ENCODE measurements at places on chromosomes 6 and 20.

GRCh38 chr6:33424855-33425667, 5.2 kb downstream of the SYNGAP1 start:
- DNase-seq, result no peak

DNA sequence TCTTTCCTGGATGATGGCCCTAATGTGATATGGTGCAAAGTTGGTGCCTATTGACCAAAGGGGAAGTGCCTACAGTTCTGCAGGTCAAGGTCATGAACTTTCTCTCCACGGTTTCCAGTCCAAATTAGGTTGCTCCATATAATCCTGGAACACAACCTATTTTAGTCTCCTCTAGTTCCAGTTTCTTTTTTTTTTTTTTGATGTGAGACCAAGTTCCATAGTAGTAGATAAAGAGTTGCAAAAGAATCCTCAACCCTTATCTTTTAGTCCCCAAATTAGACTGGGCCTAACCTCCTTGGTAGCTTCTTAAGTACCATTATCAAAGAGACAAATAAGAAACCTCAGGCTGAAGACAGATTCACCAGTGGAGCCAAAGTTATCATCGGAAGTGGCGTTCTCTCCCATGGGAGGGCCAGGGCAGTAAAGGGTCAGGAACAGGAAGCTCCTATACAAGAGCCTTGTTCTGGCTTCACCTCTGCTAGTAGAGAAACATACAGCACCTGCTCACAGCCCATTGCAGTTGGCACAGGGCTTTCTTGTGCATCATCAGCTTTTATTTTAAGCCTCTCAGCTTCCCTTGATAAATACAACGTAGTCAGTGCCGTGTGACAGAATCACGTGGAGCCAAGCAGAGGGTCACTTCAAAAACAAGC, 132.2 kb upstream of the RREB1 start:
- DNase-seq, result no peak

- DNase-seq, result peak; percentile 89
These were observed 33.4 kb upstream of the AAR2 start for GRCh38 chr20:36202891-36203338.

DNA sequence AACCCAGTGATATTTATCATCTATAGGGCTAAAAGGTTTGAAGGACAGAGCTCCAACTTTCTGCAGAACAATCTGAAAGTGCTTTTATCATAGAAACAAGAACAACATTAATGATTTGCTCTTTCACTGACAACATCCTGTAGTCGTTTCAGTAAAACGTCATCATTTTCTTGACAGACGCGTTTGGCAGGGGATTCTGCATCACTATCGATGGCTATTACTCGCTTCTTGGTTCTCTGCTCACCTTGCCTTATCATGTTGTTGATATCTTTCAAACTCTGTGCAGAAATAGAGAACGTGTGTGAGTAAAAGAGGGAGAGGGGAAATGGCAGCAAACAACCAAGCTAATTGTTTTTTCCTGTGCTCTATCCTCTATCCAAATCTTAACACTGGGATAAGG, 47.1 kb upstream of the SAMHD1 start:
- DNase-seq, result no peak

DNA sequence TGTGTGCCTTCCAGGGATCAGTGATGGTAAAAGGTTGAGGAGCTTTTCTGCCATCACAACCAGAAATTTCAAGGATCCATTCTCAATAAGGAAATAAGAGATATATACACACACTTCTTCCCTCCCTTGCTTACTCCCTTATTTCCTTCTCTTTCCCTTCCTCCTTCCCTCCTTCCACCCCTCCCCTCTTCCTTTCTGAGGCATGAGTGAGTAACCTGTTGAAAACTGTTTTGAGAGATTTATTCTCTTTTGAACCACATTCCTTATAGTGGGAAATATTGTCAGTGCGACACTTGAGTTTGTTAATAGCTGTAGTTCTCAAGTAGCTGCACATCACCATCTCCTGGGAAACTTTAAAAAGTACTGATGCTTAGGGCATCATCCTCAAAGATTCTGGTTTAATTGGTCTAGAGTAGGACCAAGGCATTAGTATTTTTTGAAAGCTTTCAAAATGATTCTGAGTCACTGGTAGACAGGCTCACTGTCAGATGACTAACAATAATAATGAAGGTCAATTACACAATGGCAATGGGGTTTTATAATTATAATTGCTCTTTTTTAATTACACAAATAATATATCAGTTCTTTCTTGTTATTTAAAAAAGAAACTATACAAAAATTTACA, 109.9 kb downstream of the POPDC3 start:
- no peak for DNase-seq

DNA sequence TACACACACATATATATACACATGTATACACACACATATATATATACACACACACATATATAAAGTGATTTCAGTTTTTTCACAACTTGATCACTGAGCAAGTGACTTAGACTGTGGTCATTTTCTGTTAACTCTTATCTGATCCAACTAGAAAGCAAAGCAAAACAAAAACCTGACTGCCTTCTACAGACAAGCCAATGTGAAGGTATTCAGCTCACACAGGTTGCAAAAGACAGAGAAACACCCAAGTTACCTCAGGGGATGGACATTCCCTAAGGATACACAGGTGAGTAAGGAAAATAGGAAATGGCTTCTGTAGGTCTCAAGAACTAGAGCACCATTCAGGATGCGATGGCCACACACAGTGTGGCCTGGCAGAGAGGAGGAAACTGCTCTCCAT, 58.4 kb upstream of the IER3 start:
- no peak for DNase-seq

GRCh38 chr6:30169658-30170614, 6.6 kb downstream of the TRIM15 start:
- DNase-seq, result no peak

- DNase-seq, result no peak
These were observed 1.2 kb upstream of the ZSCAN31 start for GRCh38 chr6:28337121-28337520.

DNA sequence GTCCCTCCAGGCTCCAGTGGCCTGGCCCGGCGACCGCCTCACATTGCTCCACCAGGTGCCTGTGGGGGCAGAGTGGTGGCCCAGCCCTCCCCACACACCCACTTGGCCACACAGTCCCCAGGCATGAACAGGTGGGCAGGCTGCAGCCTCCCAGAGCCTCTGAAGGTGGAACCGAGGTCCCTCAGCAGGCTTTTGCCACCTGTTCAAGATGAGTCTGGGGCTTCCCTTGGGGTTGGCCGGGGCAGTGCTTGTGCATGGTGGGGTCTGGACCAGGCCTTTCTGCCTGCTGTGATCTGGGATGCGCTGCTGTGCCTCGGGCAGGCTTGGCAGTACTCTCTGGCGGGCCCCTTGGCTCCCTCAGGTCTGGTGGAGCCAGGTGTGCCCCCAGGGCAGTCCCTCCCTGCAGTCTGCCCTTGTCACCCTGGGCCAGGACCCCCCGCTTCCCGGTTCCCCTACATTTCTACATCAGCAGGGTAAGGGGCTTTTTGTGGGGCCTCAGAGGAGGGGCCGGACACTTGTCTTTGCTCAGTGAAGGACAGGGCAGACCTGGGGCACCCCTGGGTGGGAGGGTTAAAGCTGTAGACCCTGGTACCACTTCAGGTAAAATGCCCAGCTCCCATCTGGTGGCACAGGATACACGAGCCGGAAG, 2.7 kb upstream of the COL9A3 start:
- DNase-seq, result no peak

GRCh38 chr6:38646166-38646878, 6.6 kb upstream of the BTBD9 start:
- DNase-seq, result no peak

DNA sequence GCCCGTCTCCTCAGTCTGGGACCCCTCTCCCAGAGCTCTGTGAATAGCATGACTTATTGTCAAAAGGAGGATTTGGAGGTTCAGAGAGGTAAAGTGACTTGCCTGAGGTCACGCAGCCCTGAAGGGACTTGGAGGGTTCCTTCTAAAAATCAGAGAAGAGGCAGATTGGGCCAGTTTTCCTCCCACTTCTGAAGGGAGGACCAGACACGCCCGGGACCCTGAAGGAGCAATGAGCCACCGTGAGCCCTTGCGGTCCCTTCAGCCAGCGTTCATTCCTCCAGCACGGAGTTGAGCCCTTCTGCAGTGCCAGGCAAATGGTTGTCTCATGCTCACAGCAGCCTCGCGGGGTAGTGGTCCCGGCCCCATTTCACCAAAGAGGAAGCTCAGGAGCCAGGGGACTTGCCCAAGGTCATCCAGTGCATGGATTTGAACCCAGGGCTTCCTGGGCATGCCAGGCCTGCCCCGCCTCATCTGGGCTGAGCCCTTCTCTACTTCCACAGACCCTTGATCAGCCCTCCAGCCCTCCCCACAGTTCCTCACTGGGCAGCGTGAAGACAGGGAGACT, 7.4 kb downstream of the SRC start:
- peak; percentile 68 for DNase-seq

GRCh38 chr6:114520976-114521375, 178.2 kb upstream of the HS3ST5 start:
- no peak for DNase-seq

DNA sequence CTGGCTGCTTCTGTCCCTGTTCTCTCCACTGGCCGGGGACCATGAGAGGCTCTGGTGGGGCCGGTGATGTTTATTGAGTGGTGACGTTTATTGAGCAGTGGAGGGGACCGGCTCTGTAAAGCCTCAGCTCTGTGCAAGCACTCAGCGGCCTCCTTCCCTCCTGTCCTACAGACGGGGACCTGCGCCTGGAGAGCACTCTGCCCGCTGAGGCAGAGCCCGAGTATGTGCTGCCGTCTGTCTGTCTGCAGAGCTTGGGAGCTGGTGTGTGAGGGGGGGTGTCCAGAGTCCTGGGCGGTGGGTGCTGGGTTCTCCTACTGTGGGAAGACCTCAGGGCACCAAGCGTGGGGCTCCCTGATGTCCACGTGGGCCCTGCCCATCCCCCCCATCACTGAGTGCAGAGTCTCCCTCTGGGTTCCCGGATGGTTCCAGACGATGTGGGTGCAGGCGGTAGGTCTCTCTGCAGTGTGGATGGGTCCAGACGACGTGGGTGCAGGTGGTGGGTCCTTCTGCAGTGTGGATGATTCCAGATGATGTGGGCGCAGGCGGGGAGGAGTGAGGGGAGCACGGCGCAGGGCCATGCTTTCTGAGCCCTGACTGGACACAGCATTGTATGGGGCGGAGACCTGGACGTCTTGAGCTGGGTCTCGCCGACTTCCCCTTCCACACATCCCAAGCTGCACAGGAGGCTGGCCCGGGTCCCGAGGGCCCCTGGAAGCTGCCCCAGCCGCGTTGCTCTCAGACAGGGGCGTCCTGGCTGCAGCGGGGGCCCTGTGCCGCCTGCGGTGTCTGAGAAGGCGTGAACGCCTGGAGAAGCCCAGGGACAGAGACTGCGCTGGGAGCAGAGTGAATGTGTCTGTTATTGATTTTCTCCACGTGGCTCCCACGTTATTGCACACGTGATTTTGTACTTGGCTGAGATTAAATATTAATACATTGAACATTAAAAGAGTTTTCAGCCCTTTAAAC, 14.9 kb upstream of the BHLHE23 start:
- peak; percentile 15 for DNase-seq

- no peak for DNase-seq
These were observed 56.5 kb downstream of the OPRM1 start for GRCh38 chr6:154095571-154095970.

DNA sequence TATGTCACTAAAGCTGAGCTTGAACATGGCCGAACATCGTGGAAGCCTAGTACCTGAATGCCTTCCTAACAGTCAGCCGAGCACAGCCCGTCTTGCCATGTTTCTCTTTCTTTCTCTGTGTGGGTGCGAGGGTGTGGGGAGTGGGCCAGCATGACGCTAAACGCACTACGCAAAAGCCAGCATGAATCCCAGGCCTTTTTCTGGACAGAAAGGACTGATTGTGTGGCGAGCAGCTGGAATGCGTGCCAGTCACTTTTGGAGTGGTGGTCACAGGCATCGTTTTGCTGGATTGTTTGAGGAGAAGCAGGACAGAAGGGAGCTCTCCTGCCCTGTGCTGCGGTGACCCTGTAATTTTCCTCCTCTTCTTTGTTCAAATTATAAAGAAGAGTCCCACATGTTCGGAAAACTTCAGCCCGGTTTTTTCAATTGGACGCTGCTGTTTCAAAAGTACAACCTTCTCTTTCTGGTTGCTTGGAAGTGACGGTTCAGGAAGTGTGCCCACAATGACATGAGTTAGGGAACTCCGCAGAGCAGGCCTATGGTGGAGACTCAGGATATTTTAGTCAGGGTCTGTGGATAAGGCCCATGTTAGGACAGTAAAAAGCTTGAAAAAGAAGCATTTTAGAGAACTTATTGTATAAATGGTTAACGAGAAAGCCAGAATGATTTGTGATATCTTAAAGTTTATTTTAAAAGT, 54.3 kb downstream of the PDE7B start:
- no peak for DNase-seq

DNA sequence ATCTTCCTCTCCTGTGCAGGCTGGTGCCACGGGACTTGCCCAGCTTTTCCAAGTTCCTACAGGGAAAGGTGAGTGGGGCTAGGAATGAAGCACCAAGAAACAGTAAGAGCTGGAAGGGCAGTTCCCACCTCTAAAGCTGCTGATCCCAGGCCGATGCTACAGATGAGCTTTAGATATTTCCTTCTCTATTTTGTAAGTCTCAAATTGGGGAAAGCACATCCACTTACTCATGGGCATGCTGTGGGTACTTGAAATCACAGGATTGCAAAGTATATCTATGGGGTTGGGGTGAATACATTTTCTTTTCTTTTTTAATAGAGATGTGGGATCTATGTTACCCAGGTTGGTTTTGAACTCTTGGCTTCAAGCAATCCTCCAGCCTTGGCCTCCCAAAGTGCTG, 3.1 kb downstream of the ZBTB2 start:
- DNase-seq, result no peak

GRCh38 chr6:75149696-75150095, 56.2 kb downstream of the COL12A1 start:
- no peak for DNase-seq

- no peak for DNase-seq
These were observed 777 bp downstream of the SRSF6 start for GRCh38 chr20:43458422-43458924.

GRCh38 chr6:75563032-75563431, 38.6 kb upstream of the SENP6 start:
- no peak for DNase-seq

All from aorta (tissue), 5 donors.